ENCODE measurements at places on chromosomes 6 and 20.

DNA sequence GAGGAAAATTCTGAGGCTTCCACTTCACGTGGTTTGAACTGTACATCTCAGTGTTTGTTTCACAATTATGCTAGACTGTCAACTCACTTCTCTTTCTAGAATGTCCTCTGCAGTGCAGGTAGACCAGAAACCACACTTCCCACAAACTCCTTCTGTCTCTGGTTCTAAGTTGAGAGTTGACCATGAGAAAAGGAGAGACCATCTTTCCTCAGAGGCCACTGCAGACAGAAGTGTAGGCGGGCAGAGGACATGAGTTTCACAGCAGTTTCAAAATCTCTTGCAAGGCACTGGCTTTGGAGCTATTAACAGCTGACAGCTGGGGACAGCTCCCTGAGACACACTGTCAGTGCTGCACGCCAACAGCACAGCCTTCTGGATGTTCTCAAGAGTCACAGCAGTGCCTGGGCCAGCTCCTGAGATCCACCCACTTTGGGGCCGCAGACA lies 55.4 kb upstream of the MOXD1 start:
- DNase-seq = no peak

DNA sequence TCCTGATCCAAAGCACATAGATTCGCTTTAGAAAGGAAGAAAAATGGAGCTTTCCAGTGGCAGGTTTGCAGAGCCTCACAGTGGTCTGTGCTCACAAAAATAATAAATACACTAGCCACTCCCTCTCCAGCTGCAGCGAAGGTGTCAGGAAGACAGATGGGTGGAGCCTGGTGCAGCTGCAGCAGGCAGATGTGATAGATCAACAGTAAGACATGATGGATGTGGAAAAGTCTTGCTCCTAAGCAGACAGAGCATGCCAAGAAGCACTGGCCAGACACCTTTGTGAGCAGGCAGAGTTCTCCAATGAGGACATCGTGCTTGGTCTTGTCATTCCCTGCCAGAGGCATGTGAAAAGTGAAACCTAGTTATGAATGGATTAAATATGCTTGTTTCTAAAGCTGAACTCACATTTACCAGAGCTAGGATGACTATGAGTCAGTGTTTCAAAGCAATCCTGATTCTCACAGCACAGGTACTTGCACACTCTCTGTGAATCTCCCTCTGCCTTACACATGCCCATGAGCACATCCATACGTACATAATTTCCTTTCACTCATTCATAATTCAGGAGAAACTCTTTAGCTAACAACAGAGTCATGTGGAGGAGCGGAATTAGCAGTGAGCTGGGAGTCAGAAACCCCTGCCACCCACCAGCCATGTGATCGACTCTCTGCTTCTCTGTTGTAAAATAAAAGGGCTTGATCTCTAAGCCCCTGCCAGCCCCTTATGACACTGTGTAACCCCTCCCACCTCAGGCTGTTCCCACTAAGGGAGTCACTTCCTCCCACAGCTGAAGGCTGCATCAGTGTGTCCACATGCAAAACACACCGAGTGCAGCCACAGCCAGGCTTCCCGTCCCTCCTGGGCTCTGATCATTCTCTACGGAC lies 111.2 kb downstream of the SCML4 start:
- DNase-seq = peak; percentile 26

- no peak for DNase-seq
These were observed 50.6 kb upstream of the TBC1D7 start for GRCh38 chr6:13378669-13379590.

- DNase-seq = peak; percentile 78
These were observed 1.3 kb upstream of the LRRC1 start for GRCh38 chr6:53793318-53794136.

- DNase-seq = no peak
These were observed 141.9 kb upstream of the GJE1 start for GRCh38 chr6:141990840-141991239.

DNA sequence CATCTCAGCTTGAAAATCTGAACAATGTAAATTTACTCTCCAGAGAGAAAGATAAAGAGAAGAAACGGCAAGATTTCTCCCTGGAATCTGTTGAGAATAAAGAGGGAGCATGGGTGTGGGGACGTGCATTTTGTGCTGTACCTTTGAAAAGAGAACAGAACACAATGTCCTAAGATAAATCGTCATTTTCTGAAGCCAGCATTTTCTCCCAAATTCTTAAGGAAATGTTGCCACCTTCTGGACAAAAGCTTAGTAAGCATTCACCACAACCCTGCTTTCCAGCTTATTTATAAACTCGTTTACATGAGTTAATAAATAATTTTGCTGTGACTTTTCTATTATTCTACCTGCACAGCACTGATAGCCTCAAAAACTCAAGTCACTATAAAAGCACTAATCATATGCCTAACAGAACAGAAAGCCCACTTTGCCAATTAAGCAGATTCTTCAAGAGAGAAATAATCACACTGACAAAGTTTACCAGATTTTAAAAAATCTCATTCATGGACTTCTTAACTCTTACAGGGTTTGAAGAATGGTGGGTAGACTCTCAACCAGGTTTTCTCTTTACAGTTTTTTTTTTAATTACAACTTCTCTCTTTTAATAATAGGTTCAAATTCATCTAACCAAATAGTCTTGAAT lies 155.8 kb downstream of the MBOAT1 start:
- DNase-seq = peak; percentile 73

DNA sequence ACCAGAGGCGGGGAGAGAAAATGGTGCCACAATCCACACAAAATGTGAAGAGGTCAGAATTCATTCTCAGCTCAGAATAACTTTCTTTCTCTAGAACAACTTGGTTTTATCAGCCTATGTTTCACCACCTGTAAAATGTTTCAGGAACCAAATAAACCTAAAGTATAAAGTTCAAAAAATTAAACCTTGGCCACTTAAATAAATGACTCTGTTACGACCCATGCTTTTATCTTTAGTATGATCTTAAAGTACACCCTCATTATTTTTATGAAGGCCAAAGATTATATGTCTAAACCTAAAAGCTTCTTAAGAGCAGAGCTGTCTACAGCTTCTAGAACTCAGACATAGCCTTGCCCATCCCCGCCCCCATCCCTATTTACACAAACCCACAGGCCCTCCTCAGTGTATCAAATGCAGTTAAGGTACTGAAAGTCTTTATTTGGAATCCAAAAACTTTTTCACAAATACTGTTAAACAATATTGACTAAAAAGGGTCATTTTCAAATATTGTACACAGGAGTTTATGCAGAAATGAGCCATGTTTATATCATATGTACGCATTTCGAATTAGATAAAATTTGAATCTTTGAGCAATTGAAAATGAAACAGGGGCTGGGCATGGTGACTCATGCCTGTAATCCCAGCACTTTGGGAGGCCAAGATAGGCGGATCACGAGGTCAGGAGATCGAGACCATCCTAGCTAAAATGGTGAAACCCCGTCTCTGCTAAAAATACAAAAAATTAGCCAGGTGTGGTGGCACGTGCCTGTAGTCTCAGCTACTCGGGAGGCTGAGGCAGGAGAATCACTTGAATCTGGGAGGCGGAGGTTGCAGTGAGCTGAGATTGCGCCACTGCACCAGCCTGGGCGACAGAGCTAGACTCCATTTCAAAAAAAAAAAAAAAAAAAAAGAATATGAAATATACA lies 5.7 kb upstream of the NHSL1 start:
- no peak for DNase-seq

DNA sequence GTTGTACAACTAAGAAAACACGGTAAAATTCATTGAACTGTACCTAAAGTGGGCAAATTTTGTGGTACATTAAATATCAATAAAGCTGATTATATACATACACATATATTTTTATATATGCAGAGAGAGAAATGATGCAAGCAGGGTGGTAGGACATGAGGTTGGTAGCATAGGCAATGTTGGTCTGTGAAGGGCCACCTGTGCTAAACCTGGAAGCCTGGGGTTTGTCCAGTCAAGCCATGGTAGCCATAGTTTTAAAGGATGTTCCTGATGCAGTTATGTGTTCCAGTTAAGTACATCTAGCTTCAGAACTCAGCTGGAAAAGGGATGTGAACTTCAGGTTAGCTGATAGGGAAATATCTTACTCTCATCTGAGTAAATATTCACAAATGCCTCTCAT lies 60.1 kb downstream of the TRIM38 start:
- DNase-seq = no peak

- no peak for DNase-seq
These were observed 953.7 kb upstream of the MANEA start for GRCh38 chr6:94623586-94623985.

GRCh38 chr6:43737272-43738081 lies 32.5 kb upstream of the VEGFA start:
- no peak for DNase-seq

- no peak for DNase-seq
These were observed 366.0 kb downstream of the LAMA2 start for GRCh38 chr6:129248946-129249345.

- no peak for DNase-seq
These were observed 22.0 kb downstream of the MAPK14 start for GRCh38 chr6:36049582-36049981.

DNA sequence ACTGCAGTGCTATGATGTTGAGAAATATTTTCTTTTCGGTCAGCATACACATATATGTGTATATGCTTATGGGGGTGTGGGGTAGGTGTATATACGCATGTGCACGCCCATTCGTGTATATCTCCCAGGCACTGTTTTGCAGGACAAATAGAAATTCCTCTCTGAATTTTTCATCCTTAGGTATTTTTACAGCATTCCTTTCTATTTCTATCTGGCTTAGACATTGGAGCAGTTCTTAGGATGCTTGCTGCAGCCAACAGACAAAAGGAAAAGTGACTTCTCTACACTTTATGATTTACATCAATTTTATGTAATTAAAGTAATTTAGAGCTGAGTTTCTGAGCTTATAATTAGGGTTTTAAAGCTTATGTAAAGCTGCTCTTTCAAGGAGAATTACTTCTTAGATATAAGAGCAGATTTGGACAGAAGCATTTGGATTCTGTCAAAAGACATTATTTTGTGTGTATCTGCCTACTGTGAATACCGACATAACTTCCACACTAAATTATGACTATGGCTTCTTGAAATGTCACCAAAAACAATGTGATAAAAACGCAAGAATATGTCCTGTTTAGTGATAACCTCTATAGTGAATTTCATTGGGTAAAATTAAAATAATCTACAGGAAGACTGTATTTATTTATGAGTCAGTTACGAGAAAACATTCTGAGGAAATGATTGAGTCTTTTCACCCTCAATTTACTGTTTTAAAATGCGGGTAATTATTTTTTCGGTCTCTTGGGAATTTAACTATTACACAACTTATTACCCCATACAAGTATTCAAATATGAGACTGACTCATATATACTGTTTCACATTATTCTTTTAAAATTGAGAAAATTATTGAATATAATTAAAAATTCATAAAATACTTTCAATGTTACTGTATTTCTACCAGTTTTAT lies 21.3 kb upstream of the CEP43 start:
- no peak for DNase-seq

- no peak for DNase-seq
These were observed 49.5 kb downstream of the SRC start for GRCh38 chr20:37395410-37395797.

- DNase-seq = no peak
These were observed 367.2 kb upstream of the RUNX2 start for GRCh38 chr6:44960898-44961297.

- no peak for DNase-seq
These were observed at the start of gene C2 for GRCh38 chr6:31927242-31927862. Gene C2, plus strand, starts transcription at chr6:31927717. Its CDS starts 36 bp downstream, at chr6:31927753.

- DNase-seq = peak; percentile 73
These were observed 3.4 kb upstream of the ZHX3 start for GRCh38 chr20:41320976-41321375.

DNA sequence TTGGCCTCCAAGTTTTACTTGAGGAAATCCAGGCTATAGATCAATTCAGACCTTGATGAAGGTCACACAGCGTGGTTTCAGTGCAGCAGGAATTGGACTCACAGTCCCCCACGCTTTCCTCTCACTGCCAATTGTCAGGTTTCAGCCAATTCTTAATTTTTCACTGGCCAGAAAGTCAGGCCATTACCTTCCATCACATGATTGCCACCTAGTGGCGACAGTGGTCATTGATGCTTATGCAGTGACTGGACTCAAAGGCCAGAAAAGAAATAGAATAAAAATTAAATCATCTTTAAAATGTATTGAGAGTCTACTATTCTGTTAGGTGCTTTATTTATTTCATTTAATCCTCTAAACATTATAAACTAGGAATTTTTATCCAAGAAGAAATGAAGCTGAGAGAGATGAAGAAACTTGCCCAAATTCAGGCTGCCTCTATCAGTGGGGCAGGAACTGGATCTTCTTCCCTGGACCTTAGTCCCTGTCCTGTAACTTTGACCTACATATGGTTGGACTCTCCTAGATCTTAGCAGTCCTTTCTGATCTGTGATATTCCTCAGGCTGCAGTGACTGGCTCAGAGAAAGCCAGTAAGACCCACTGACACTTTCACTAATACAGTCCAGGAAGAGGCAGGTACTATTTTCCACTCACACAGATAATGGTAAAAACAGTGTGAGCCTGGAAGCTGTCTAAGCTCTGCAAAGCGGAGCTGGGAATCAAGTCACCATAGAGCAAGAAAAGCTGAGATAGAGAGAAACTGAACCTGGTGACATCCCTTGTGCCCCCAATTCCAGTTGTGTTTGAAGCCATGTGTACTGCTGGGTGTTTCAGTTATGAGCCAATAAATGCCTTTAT lies 133.3 kb downstream of the ELOVL4 start:
- peak; percentile 60 for DNase-seq

DNA sequence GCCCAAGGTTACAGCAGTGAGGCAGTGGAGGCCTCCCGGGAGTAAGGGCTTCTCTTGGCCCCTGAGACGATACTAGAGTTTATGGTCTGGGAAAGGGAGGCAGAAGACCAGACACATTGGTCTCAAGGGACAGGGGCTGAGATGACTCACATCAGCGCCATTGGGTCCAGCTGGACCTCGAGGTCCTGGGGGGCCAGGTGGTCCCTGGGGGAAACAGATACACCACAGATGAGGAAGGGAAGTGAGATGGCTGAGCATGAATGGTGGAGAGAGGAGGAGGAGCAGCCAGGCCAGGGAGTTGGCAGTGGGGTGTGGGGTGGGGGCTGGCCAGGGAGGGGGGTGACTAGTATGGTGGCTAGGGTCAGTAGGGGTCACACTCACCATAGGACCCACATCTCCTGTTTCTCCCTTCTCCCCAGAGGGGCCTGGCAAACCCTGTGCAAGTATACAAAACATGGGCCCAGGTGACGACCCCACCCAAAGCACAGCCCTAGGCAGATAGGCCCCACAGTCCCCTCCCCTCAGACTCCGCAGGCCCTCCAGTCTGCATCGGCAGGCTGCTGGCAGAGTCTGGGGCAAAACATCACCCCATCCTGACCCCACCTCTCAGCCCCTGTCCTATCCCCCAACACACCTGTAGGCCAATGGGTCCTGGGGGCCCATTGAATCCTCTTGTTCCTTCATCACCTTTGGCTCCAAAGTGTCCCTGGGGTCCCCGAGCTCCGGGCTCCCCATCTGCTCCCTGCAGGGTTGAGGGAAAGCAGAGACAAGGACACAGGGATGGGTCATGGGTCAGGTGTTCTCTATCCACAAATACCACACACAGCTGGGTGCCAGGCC lies 21.9 kb downstream of the COL11A2 start:
- no peak for DNase-seq

- no peak for DNase-seq
These were observed 58.7 kb downstream of the CD40 start for GRCh38 chr20:46176739-46177378.
